HepG2 (cell line): ENCODE measurements at places on chromosomes 12 and 14. TPM values are rescaled to one million over a fixed set of nuclear protein-coding genes. Genes with fewer than 3 reads are reported as not detected.
A peak's percentile ranks its signal among the peaks of the same experiment; 100 is the strongest.

DNA sequence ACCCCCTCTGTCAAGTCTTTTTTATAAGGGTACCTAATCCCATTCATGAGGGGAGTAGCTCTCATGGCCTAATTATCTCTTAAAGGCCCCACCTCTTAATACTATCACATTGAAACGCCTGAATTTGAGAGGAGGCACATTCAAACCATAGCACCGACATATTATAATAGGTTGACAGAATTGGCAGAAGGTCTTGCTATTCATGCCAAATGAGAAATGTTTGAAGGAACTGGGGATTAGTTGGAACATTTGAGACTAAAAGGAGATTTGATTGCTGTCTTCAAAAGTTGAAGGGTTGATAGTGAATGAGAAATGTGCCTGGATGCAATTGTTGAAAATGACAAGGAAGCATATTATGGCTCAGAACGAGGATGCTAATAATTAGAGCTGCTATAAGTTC is 331.1 kb downstream of the ATP23 start:
- no peak for DNase-seq

DNA sequence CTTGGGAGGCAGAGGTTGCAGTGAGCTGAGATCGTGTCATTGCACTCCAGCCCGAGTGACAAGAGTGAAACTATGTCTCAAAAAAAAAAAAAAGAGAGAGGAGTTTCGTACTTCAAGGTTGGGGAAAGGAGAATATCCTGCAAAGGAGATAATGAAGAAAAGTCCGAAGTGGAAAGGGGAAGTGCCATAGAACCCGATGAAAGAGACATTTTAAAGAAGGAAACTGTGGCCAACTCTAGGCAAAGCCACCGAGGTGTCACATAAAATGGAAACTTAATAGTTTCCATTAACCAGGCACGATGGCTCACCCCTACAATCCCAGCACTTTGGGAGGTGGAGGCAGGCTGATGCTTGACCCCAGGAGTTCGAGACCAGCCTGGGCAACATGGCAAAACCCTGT is 15.0 kb upstream of the LTBP2 start:
- DNase-seq = no peak

DNA sequence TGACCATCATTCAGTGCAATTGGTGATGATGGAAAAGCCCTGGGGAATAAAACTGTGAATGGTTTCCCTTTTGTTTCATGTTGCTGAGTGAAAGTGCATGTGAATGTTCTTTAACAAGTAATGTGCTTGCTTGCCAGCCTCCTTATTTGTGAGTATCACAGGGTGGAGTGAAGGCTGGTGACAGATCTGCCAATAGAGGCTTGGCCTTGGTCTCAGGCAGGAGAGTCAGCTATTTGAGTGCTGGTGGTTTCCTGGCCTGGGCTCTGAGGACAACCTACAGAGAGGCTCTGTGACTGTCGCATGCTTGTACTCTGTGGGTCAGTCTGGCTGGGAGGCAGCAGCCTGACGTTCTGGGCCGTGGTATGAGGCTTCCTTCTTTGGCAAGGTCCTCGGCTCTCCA is 20.7 kb downstream of the KRT85 start:
- DNase-seq = no peak

TMCC3 gene
- not detected in 2 replicates for polyA plus RNA-seq

GRCh38 chr12:1758887-1759286 is 61.5 kb upstream of the LRTM2 start:
- DNase-seq = peak; percentile 75

GRCh38 chr12:121490401-121491281 is 90.2 kb downstream of the KDM2B start:
- peak; percentile 95 for DNase-seq

SYT1 gene
- polyA plus RNA-seq = not detected in 2 replicates

SLC39A5 gene
- polyA plus RNA-seq = 59.7 and 80.6 TPM in 2 replicates

DNA sequence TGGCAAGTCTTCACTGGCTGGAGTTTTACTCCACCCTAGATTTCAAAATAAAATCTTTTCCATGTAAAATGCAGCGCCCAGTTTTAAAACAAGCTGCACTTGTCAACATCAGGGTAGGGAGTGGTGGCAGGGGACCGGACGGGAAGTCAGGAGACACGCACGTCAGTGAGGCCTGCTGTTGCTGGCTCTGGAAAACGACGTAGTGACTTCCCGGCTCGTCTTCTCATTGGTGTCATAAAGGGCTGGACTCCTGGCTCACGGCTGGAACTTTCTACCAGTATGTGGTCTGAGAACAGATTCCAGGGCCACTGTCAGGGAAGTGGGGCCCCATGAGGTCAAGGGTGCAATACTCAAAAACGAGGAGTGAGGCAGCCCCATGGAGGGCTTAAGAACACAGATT is 64.2 kb upstream of the FOXN3 start:
- DNase-seq = no peak

ALX1 gene
- polyA plus RNA-seq = not detected in 2 replicates

HHIPL1 gene
- polyA plus RNA-seq = 0.01 TPM in 1 of 2 replicates, not detected in the other

STAC3 gene
- 0.22 and 0.27 TPM in 2 replicates for polyA plus RNA-seq

KRT75 gene
- not detected in 2 replicates for polyA plus RNA-seq

CACNA2D4 gene
- polyA plus RNA-seq = 136 and 160 TPM in 2 replicates

TMBIM6 gene
- 445 and 468 TPM in 2 replicates for polyA plus RNA-seq

- DNase-seq = no peak
Observed at GRCh38 chr12:45464699-45465098, 248.8 kb downstream of the ANO6 start.

DNA sequence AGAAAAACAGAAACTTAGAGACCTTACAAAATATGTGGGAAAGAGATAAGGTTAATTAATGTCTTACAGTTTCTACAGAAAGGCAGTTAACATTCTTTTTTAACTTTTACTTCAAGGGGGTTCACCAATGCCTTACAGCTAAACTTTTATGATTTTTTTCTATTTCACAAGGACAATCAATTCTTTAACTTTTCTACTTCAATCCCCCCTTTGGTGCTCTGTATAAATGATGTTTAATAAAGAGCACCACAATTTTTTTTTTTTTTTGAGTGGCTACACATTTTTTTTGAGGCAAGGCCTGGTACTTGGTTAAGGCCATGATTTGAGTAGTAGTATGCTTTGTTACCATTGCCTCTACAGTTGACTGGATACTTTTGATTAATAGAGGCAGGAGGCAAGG is 279.6 kb downstream of the PRKD1 start:
- no peak for DNase-seq

DNA sequence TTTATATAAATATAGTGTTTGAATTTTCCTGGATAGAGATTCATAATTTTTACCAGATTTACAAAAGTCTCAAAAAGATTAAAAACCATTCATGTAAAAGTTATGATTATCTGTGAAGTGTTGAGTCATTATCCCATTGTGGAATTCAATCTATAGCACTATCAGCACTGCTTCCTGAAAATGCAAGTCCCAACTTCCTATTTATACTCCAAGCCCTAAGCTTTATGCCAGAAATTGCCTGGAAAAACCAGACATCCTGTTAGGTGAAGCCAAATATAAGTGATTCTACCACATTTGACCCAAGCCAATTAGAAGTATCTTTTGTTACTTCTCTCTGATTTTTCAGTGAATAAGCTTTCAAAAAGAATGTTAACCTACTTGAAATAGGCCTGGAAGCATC is 129.1 kb downstream of the GPR135 start:
- DNase-seq = no peak

DNA sequence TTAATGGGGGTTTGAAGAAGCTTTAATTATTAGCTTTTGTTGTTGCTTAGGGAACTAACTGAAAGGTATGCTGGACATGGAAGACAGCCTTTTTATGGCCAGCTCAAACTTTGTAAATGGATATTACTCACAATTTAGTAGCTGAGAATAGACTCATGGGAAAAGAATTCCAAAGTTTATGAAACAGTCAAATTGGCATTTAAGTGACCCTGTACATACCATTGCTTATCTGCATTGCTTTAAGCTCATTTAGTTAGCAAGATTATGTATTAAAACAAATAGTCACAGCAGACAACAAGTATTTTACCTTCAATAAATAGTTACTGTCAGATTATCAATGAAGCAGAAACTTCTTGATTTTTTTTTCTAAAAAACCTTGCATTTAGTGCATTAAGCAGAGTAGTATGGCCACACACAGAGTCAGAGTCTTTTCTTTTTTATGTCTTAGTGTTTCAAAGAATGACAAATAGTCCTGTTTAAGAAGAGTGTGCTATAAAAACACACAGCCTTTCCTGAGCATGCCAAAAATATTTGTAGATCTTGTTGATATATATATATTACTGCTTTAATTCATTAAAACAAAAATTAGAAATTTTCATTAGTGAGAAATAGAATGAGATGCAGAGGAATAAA is 102.2 kb downstream of the TTC6 start:
- peak; percentile 96 for DNase-seq

TPH2 gene
- polyA plus RNA-seq = not detected in 2 replicates

- no peak for DNase-seq
Observed at GRCh38 chr12:126781593-126781992, 1485.4 kb upstream of the TMEM132C start.

- DNase-seq = no peak
Observed at GRCh38 chr14:93548102-93548843, 117.5 kb downstream of the UNC79 start.

KCNJ8 gene
- not detected in 2 replicates for polyA plus RNA-seq

- DNase-seq = no peak
Observed at GRCh38 chr12:11542599-11542998, 106.9 kb upstream of the ETV6 start.

ANKRD33 gene
- polyA plus RNA-seq = 0.04 and 0.07 TPM in 2 replicates

CPNE6 gene
- 0.03 TPM in 1 of 2 replicates, not detected in the other for polyA plus RNA-seq

- DNase-seq = no peak
Observed at GRCh38 chr12:28770322-28770721, 378.8 kb upstream of the FAR2 start.

CDKL1 gene
- polyA plus RNA-seq = 0.30 and 4.4 TPM in 2 replicates

DNA sequence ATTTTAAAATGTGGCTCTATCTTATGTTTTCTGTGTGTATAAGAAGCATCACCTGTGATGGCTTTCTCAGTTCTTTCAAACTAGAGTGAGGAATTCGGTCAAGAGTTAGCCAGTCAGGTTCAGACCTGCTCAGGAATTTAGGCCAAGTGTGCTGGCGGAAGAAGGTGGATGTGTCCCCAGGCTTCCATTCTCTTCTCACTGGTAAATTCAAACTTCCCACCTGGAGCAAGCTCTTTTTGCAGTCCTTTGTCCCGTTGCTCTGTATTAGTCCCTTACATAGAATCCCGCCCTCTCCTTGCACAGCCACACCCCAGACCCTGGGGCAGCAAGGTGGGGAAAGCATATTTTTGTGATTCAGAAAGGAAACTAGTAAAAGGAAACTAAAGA is 124.7 kb upstream of the PWP1 start:
- no peak for DNase-seq

LDHB gene
- 0.08 TPM in 1 of 2 replicates, not detected in the other for polyA plus RNA-seq

GRCh38 chr14:59481871-59482540 is 2.2 kb downstream of the L3HYPDH start:
- DNase-seq = peak; percentile 18

GRCh38 chr12:69150796-69151127 is 88.6 kb upstream of the CPSF6 start:
- DNase-seq = no peak

DNA sequence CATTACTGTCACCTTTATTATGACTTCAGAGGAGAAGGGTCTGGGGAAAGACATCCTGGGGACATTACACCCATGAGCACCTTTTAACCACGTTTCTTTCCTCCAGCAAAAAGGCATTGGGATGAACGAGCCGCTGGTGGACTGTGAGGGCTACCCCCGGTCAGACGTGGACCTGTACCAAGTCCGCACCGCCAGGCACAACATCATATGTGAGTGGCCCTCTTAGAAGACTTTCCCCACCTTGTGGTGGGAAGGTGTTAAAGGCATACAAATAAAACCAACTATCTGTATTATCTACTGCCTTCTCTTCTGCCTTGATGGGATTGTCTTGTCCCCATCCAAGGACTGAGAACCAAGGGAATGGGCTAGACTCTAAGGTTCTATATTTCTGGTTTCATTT is 6.0 kb downstream of the PSMD9 start:
- DNase-seq = peak; percentile 78

- DNase-seq = no peak
Observed at GRCh38 chr14:103089386-103090335, 4.9 kb upstream of the EXOC3L4 start.

GRCh38 chr14:96297997-96298515 is 42.0 kb downstream of the BDKRB1 start:
- no peak for DNase-seq

ALKBH1 gene
- 11.1 and 12.5 TPM in 2 replicates for polyA plus RNA-seq

DNA sequence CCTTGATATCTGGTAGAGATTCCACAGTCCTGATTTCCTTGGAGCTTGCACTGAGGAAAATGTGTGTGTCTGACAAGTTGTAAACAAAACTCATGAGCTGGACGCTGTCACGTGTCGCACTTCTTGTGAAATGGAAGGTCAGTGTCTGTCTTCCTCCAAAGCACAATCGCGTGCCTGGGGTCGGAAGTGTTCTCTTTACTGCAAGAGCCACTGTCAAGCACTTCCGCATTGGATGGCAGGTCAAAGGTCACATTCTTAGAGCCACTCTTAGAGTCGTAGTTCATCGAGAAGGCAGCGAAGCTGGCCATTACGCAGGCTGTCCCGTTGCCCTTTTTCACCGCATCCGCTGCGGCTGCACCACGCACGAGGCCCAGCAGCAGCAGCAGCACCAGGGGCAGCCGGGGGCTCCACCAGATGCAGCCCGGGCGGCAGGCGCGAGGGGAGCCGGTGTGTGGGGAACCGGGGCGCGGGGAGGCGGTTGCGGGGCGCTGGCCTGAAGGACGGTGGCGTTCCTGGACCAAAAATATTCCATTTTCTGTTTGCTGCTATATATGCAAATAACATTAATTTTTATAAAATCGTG is 45.0 kb downstream of the LRTM2 start:
- no peak for DNase-seq

DNA sequence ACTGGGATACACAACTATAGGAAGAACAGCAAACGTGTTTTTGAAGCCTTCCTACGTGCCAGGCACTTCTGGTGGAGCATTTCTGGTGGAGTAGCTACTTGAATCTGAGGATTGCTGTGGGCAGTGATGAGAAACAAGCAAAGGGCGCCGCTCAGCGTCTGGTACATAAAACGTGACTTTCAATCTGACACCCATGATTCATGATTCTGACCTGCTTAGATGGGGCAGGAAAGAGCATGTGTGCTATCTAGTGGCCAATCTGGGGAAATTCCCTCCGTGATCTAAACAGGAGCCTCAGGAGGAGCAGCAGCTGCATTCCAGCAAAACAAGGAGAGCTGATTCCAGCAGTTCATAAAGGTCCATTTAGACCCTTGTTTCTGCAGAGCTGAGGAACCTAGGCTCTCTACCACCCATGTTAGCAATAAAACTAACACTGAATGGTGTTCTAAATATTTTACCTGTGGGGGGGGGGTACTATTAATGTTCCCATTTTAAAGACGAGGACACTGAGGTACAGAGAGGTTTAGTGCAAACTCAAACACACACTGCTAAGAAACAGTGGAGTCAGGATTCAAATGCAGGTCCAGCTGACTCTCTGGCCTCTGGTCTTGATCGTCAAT is 37.8 kb downstream of the PAH start:
- no peak for DNase-seq

- DNase-seq = no peak
Observed at GRCh38 chr12:29518407-29518806, 20.9 kb upstream of the OVCH1 start.
